ENCODE measurements at places on chromosomes 1 and 21. TPM values are rescaled to one million over a fixed set of nuclear protein-coding genes. Genes with fewer than 3 reads are reported as not detected.
A peak's percentile ranks its signal among the peaks of the same experiment; 100 is the strongest.

DNA sequence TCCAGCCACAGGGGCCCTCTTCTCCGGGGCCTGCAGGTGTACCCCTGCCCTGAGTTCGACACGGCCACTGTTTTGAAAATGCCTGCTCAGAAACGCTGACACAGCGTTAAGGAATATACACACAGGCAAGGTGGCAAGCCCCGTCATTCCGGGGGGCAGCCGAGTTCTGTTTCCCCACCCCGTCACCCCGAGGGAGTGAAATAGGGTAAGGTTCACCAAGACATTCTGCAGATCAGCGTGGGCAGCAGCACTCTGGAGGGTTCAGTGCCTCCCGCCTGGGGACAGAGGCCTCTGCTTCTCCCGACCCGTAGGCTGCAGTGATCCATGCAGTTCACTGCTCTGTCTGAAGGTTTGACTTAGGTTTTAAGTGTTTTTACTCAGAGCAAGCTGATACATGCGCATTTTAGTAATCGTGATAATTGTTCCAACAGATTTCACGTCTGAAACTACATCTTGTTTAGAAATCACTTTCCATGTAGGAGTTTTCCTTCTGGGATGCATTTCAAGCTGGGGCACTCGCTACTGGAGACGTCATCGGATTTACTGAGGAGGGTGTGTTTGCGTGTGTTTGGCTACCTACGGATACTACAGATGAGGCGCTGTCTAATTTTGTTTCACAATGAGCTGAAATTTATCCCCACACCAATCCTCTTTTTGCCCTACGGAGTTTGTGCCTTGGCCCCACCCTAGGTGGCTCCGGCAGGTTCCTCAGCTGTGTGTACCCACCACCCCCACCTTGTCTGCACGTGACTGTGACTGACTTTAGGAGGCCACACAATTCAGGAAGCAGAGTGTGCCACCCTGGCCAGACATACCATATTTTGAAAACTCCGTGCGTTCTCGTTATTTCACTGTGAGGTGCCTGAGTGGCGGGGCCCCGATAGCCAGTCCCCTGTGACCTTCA lies 63.5 kb downstream of the AGPAT3 start:
- peak; percentile 90 for DNase-seq
- no peak overlapping the region for H3K4me3 ChIP-seq
- peaks cover 17% of the 10 kb centered on the region for H3K36me3 ChIP-seq
- no peaks in the 10 kb centered on the region for H3K27me3 ChIP-seq
- peaks cover 6% of the 10 kb centered on the region for H3K4me1 ChIP-seq

- no peaks in the 10 kb centered on the region for H3K27me3 ChIP-seq
- no peaks in the 10 kb centered on the region for H3K36me3 ChIP-seq
- no peak overlapping the region for H3K27ac ChIP-seq
- DNase-seq: no peak
- no peak overlapping the region for H3K4me3 ChIP-seq
Observed at GRCh38 chr1:197744979-197745378, 30.3 kb downstream of the DENND1B start.

GRCh38 chr1:228961511-228961910 lies 226.2 kb downstream of the RHOU start:
- H3K27ac ChIP-seq: no peak overlapping the region
- H3K4me1 ChIP-seq: peaks cover 23% of the 10 kb centered on the region
- H3K27me3 ChIP-seq: no peaks in the 10 kb centered on the region
- no peak overlapping the region for H3K4me3 ChIP-seq
- DNase-seq: no peak
- H3K36me3 ChIP-seq: no peaks in the 10 kb centered on the region

Gene ADAM30
- total RNA-seq: not detected

GRCh38 chr1:77273891-77274290 lies 7.9 kb upstream of the AK5 start:
- H3K27ac ChIP-seq: no peak overlapping the region
- no peaks in the 10 kb centered on the region for H3K27me3 ChIP-seq
- H3K4me1 ChIP-seq: no peaks in the 10 kb centered on the region
- H3K4me3 ChIP-seq: no peak overlapping the region
- DNase-seq: no peak

GRCh38 chr1:182668521-182669054 lies 15.8 kb downstream of the RGS8 start:
- H3K27ac ChIP-seq: no peak overlapping the region
- no peak overlapping the region for H3K4me3 ChIP-seq
- H3K36me3 ChIP-seq: no peaks in the 10 kb centered on the region
- peaks cover 16% of the 10 kb centered on the region for H3K4me1 ChIP-seq
- DNase-seq: no peak
- peaks cover 7% of the 10 kb centered on the region for H3K27me3 ChIP-seq

Gene SPRR5
- total RNA-seq: not detected

GRCh38 chr1:167629681-167630567 lies at the start of gene RCSD1:
Gene RCSD1, plus strand, starts transcription at chr1:167630232. Its CDS starts 192 bp downstream, at chr1:167630424.
- H3K36me3 ChIP-seq: no peaks in the 10 kb centered on the region
- peak; percentile 59 for DNase-seq
- peaks cover 3% of the 10 kb centered on the region for H3K27me3 ChIP-seq
- peaks cover 41% of the 10 kb centered on the region for H3K4me1 ChIP-seq
- H3K4me3 ChIP-seq: peak within 1 kb of the TSS; percentile 65

DNA sequence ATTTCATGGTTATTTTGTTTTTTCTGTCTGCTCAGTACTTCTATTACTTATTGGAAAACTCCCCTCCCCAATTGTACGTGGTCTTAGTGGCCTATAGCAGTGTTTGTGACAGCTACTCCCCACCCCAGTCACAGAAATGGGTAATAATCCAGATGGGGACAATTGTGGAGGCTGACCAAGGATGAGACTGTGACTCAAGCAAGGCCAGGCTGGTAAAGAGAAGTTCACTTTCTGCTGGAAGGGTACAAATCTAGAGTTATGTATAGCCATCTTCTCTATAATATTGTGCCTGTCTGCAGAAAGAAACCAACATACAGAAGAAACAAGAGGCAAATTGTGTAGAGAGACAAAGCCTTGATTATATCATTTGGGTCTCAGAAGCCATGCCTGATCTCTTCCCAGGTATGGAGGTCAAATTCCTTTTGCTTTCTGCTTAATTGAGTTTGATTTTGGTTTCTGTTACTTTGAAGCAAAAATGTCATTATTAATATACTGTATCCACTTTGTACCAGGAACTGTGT lies 270.4 kb downstream of the HLX start:
- no peaks in the 10 kb centered on the region for H3K27me3 ChIP-seq
- peaks cover 2% of the 10 kb centered on the region for H3K4me1 ChIP-seq

- no peak overlapping the region for H3K4me3 ChIP-seq
- H3K4me1 ChIP-seq: no peaks in the 10 kb centered on the region
- H3K27me3 ChIP-seq: no peaks in the 10 kb centered on the region
- DNase-seq: peak; percentile 98
- no peaks in the 10 kb centered on the region for H3K36me3 ChIP-seq
Observed at GRCh38 chr1:70672442-70672888, 261.4 kb downstream of the CTH start.

Gene SPRR2B
- total RNA-seq: not detected

GRCh38 chr1:40353082-40353481 lies 20.4 kb upstream of the SMAP2 start:
- H3K4me1 ChIP-seq: no peaks in the 10 kb centered on the region
- no peaks in the 10 kb centered on the region for H3K27me3 ChIP-seq
- H3K36me3 ChIP-seq: no peaks in the 10 kb centered on the region
- no peak overlapping the region for H3K4me3 ChIP-seq
- no peak overlapping the region for H3K27ac ChIP-seq
- DNase-seq: no peak

GRCh38 chr1:222861062-222861461 lies 46.2 kb downstream of the DISP1 start:
- no peak overlapping the region for H3K4me3 ChIP-seq
- H3K27me3 ChIP-seq: no peaks in the 10 kb centered on the region
- no peak overlapping the region for H3K27ac ChIP-seq
- H3K36me3 ChIP-seq: no peaks in the 10 kb centered on the region
- DNase-seq: no peak

Gene DNASE2B
- 0.09 TPM for total RNA-seq

GRCh38 chr1:112383759-112384370 lies 12.1 kb upstream of the CTTNBP2NL start:
- no peak for DNase-seq
- H3K27me3 ChIP-seq: no peaks in the 10 kb centered on the region

- H3K36me3 ChIP-seq: peaks cover 19% of the 10 kb centered on the region
- no peaks in the 10 kb centered on the region for H3K4me1 ChIP-seq
- no peak overlapping the region for H3K27ac ChIP-seq
Observed at GRCh38 chr1:232422098-232422497, 207.8 kb downstream of the SIPA1L2 start.

DNA sequence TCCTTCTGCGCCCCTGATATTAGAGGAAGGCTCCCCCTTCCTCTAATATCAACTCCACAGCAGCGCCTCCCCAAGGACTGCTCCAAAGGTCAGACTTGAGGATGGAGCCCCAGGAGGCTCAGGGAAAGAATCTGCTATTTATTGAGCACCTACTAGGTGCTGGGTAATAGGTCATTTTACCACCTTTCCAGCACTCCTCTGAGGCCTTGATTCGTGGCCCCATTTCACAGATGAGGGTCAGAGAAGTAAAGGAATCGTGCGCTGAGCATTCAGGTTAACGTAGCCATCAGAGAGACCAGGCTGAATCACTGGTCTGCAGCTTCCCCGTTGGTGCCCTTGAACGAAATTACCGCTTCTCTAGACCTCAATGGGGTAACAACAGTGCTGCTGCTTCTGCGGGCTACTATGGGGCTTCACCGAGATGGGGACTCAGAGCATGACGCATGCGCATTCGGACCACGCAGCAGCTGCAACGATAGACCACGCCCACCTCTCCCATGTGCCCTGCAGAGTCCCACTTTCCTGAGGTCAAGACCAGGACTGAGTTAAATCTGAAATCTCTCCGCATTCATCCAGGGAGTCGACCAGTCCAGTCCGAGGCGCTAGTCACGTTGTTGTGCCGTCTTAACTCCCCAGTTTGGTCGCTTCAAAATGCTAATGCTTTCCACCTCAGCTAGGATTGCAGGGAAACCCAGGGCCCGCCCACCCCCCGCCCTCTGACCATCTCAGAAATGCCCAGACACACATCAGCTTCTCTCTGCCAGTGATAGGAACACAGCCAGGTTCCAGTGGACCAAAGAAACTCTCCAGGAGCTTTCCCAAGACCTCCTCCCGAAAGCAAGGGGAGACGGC lies 12.9 kb downstream of the CAMK2N1 start:
- no peak overlapping the region for H3K27ac ChIP-seq
- no peak overlapping the region for H3K4me3 ChIP-seq
- H3K27me3 ChIP-seq: peaks cover 36% of the 10 kb centered on the region

Gene FMO5
- total RNA-seq: 1.0 TPM

- H3K27me3 ChIP-seq: no peaks in the 10 kb centered on the region
- no peak overlapping the region for H3K4me3 ChIP-seq
- H3K4me1 ChIP-seq: no peaks in the 10 kb centered on the region
- H3K36me3 ChIP-seq: no peaks in the 10 kb centered on the region
- no peak overlapping the region for H3K27ac ChIP-seq
- no peak for DNase-seq
Observed at GRCh38 chr1:193841857-193842256, 655.4 kb upstream of the B3GALT2 start.

GRCh38 chr1:20486457-20487235 lies 636 bp upstream of the CAMK2N1 start:
- H3K27ac ChIP-seq: peak overlapping the region; percentile 29
- peak overlapping the region; percentile 47 for H3K4me3 ChIP-seq
- peak; percentile 75 for DNase-seq
- peaks cover 24% of the 10 kb centered on the region for H3K4me1 ChIP-seq
- H3K27me3 ChIP-seq: peaks cover 82% of the 10 kb centered on the region

Gene LMX1A
- total RNA-seq: 0.84 TPM

- DNase-seq: no peak
- no peak overlapping the region for H3K4me3 ChIP-seq
- no peak overlapping the region for H3K27ac ChIP-seq
- no peaks in the 10 kb centered on the region for H3K27me3 ChIP-seq
Observed at GRCh38 chr1:196960854-196961253, 16.5 kb upstream of the CFHR5 start.

DNA sequence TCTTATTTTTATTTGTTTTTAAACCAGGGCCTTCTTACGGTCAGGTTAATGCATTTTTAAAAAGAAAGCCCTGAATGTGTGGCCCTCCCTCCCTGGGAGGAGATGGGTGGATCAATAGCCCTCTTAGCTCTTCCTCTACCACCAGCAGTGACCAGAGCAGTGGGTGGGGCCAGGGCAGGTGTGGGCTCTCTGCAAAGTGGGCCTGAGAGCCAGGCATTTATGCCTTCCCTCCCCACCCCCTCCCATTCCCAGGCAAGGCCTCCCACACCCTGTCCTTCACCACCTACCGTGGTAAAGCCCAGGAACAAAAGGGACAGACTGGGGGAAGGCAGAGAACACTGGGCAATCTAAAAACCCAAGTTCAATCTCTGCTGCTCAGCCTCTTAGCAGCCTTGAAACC lies 63.9 kb downstream of the SSBP3 start:
- H3K4me1 ChIP-seq: peaks cover 55% of the 10 kb centered on the region
- H3K4me3 ChIP-seq: no peak overlapping the region
- H3K27ac ChIP-seq: peak overlapping the region; percentile 62

DNA sequence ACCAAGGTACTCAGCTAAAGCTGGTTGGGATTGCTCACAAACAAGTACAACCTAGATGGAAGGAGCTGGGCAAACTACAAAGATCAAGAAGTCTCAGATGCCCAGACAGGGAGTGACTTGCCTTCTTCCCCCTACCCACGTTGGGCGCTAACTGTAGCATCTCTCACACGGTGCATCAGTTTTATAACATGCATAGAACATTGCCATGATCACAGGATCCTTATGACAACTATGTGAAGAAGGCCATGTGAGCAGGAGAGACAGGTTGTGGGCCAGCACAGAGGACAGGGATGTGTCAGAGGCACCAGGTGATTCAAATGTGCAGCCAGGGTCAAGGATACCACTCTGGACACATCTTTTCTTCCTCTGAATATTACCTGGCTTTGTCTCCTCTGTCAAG lies 28.3 kb upstream of the CYP4B1 start:
- H3K27ac ChIP-seq: no peak overlapping the region
- no peaks in the 10 kb centered on the region for H3K27me3 ChIP-seq
- DNase-seq: no peak

Gene FAM151A
- total RNA-seq: not detected

DNA sequence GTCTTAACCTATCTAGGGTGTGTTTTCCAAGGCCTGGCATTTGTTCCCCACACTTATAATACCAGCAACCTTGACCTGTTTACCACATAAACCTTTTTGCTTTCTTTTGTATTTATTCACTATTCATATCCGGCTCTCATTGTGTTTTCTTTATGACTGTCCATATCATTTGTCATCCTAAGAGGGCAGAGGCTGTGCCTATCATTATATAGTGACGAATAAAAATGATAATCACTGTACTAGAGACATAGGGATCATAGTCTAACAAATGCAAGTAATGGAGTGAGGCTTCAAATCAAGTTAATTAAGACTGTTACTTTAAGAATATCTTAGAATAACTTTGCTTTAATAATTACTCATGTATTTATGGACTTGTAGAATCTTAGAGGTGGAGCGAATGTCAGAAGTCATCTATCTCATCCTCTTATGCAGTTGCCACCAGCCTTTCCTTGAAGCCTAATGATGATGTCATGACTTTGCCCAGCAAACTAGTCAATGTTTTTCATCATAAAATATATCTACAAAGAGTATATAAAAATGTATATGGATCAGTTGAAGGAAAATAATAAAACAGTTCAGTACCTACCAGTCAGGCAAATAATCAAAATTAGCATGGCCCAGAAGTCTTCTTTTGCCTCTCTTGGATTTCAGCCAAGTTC lies 4.7 kb upstream of the ETV3 start:
- no peak overlapping the region for H3K4me3 ChIP-seq
- DNase-seq: no peak
- no peak overlapping the region for H3K27ac ChIP-seq
- H3K27me3 ChIP-seq: no peaks in the 10 kb centered on the region
- H3K4me1 ChIP-seq: peaks cover 5% of the 10 kb centered on the region

- no peak overlapping the region for H3K27ac ChIP-seq
- no peak for DNase-seq
- H3K4me3 ChIP-seq: no peak overlapping the region
- no peaks in the 10 kb centered on the region for H3K27me3 ChIP-seq
- peaks cover 4% of the 10 kb centered on the region for H3K36me3 ChIP-seq
- no peaks in the 10 kb centered on the region for H3K4me1 ChIP-seq
Observed at GRCh38 chr1:100390531-100390930, 38.2 kb downstream of the CDC14A start.

Gene NOTCH2NLA
- 34.8 TPM for total RNA-seq

All from muscle of leg (tissue), 16 donors.